ENCODE measurements at places on chromosomes 2 and 18.

DNA sequence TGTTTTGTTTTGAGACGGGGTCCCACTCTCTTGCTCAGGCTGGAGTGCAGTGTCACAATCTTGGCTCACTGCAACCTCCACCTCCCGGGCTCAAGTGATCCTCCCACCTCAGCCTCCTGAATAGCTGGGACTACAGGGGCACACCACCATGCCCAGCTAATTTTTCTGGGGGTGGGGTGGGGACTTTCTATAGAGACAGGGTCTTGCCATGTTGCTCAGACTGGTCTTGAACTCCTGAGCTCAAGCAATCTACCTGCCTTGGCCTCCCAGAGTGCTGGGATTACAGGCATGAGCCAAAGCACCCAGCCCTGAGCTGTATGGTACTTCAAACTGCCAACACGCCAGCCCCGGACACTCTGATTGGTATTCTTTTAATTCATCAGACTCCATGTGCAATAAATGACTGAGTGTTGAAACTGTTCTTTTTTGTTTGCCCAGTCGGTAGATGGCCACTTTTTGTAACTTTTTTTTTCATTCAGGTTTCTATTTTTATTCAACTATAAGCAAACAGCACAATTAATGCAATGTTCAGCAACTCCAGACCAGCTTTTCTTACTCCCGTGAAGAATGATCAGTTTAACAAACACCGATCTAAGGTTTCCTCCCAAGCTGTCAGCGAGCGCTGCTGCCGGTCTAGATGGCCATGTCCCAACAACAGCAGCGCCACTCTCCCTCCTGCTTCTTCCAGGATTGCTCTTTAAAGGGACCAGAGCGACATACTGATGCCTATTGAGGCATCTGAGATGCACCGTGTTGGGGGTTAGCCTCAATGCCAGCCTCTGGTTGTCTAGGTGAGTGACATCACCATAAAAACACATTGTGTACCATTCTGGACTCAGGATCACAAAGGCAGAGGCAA, 12.5 kb upstream of the TGOLN2 start:
- DNase-seq: no peak

DNA sequence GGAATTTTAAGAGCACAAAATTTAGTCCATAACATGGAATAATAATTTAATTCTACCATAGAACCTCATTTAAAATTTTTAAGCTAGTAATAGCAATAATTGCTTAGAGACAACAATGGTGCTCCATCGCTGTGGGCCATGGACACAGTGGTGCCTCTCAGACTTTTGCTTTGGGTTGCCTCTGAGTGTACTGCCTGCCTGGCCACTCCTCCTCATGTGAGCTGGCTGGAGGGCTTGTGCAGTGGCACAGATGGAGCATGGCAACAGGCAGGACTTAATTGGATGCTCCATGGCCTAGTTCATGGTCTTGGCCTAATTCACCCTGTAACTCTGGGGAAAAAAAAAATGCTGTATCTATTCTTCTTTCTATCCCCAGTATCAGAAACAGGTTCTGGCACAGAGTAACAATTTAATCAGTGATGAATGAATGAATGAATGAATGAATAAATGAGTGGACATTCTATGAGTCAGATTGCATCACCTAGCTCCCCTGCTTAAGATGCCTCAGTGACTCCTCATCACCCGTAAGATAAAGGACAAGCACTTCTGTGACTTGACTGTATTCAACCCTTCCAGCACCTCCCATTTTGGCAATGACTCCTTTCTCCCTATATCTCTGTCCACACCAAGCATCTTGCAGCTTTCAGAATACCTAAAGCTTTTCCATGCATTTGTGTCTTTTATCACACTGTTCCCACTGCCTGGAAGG, 211.8 kb upstream of the SLC14A2 start:
- no peak for DNase-seq

GRCh38 chr2:235263205-235264120, 230.4 kb upstream of the AGAP1 start:
- no peak for DNase-seq

DNA sequence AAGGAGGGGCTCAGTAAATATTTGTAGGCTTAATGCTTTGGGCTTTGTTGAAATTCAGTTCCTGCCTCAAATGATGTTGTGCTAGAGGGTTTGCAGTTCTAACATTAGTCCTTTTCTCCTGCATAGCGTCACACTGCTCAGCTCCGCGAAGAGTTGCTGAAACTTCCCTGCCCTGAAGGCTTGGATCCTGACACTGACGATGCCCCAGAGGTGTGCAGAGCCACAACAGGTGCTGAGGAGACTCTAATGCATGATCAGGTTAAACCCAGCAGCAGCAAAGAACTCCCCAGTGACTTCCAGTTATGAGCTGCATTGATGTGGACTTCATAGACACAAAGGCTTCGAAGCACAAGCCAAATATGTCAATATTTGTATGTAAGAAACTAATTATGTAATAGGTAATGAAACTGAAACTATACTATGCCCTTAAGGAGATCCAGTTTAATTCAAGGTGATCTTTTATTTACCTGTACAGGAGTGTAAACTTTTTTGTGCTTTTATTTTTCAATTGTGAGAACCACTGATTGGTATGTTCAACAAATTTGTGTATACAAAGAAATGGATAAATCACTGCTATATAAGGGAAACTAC, 10.2 kb upstream of the TTC27 start:
- no peak for DNase-seq

- no peak for DNase-seq
These were observed 37.5 kb downstream of the RAMP1 start for GRCh38 chr2:237896956-237897355.

DNA sequence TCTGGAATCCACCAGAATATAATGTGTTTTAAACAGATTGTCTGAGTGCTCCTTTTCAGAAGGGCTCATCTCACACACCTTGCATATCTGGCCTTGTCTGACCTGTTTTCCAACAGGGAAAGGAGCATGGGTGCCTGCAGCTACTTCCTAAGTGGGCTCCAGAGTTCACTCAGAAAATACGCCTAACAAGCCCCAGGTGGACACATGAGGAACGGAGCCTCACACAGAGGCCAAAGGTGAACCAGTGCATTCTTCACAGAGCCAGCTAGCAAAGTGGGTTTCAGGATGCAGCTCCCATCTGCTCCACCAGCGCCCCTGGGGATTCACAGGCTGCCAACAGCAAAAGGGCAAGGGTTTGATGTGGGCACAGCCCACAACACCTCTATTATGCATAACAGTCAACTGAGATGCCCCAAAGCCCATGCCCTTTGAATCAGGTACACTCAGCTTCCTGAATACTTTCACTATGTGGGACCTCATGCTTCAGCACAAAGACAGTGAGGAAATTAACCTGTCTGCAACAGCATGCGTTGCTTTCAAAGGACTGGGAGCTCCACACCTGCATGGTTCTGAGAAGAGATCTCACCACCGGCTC, 86.6 kb downstream of the CCBE1 start:
- DNase-seq: no peak

GRCh38 chr2:120901201-120901600, 165.5 kb downstream of the GLI2 start:
- no peak for DNase-seq

- DNase-seq: no peak
These were observed 18.8 kb downstream of the TEX44 start for GRCh38 chr2:231611273-231612108.

GRCh38 chr2:33589444-33589843, 9.7 kb downstream of the FAM98A start:
- DNase-seq: no peak

- no peak for DNase-seq
These were observed 10.2 kb downstream of the NEDD4L start for GRCh38 chr18:58054041-58054781.

DNA sequence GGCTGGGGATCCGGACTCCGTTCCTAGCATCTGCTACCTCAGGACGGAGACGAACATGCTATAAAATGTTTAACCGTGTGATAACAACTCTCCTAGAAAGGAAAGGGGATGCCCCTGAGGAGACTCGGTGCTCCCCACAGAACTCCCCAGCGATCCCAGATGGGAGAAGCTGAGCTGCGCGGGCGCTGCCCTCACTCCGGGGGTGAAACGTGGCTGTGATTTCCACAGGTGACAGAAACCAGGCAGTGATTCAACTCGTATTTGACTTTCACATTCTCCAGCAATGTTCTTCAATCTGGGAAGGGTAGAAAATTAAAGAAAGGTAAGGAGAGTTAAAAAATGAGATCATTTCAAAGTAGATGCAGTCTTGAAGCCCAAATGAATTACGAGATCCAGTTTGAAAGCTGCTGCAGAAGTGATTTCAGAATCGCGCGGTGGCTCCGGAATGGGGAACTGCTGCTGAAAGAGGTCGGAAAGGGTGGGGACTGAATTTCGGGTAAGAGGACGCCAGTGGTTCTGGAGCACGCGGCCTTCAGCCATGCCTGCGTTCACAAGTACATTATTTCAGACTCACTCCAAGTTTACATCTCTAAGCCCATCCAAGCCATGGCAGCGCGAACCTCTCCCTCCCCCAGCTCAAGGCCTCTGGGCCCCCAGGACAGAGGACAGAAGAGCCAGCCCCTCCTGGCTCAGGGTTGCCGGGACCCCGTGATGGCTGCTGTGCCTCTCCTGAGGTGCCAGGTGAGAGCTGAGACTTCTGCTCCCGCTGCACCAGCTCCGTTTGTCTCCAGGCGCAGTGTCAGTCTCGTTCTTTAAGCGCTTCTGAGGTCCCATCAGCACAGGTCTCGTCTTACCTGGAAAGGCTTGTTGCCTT, 39.5 kb downstream of the ADNP2 start:
- no peak for DNase-seq

- no peak for DNase-seq
These were observed 82.3 kb downstream of the POLR1A start for GRCh38 chr2:86023366-86023712.

- no peak for DNase-seq
These were observed 133.7 kb downstream of the ALPK2 start for GRCh38 chr18:58495207-58495606.

GRCh38 chr2:1617425-1618021, 126.8 kb downstream of the PXDN start:
- no peak for DNase-seq

DNA sequence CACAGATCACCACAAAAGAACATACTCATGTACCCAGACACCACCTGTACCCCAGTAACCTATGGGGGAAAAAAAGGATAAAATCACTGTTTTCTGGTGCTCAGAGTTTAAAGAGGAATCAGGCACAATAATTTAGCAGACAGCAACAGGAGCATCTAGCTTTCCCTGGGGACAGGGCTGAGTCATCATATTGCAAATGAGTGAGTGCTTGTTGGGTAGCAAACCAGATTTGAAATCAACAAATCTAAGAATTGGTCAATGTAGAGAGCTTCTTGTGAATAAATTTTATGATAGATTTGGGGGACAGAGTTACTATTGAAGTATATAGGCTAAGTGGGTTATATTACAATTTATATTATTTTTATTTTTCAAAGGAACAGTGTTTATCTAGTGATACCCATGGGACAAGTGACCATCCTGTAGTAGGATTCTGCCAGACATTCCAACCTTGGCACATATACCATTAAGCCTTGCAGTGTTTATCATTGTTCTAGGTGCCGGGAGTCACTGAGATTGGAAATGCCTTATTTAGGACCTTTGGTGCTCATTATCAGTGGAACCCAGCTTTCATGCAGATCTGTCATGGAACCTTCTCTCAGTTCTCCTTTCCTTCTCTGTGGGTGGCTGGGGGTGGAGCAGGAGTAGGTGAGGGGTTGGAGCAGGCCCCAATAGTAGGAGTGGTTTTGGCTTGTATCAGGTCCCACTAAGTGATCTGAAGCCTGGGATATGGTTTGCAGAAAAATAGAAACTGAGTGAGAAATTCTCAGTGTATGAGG, 117.2 kb downstream of the CERS6 start:
- no peak for DNase-seq

DNA sequence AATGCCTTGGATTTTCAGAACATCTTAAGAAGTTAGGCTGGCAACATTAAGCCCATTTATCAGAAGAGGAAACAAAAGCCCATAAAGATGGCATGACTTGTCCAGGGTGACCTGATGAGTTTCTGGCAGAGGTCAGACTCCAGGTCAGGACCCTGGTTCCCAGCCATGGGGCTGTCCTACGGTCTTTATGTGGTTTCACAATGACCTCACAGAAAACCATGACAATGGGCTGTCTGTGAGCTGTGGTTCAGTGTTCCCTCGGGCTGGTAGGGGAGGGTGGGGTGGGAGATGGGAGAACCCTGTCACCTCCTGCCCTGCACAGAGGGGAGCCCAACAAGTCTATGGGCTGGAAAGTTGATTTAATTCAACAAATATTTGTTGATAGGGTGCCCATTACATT, 101.8 kb downstream of the LOXHD1 start:
- no peak for DNase-seq

DNA sequence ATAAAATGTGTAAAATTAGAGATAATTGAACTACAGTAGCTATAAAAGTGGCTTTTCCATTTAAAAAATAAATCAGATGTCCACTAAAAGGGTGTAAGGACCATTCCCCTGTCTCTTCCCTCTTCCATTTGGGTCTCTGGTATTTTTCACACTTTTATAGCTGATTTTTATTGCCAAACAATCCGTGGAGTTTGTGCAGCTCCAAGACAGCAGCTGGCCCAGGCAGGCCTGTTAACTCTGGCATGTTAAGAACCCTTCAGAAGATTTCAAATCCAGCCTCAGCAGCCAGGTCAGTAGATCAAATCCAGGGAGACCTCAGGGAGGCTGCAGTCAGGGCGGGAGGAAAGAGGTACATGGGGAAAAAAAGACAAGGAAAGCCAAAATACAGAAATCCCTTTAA, 827.1 kb upstream of the FANCL start:
- DNase-seq: no peak

- DNase-seq: no peak
These were observed 71.2 kb downstream of the HPCAL1 start for GRCh38 chr2:10373931-10374330.

DNA sequence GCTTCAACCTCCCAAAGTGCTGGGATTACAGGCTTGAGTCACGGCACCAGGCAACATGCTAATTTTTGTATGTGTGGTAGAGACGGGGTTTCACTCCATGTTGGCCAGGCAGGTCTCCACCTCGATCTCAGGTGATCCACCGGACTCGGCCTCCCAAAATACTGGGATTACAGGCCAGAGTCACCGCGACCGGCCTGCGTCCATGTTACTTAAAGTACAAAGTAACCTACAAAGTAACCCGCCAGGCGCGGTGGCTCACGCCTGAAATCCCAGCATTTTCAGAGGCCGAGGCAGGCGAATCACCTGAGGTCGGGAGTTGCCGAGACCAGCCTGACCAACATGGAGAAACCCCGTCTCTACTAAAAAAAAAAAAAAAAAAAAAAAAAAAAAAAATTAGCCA, 1.1 kb upstream of the ANKRD30B start:
- no peak for DNase-seq

DNA sequence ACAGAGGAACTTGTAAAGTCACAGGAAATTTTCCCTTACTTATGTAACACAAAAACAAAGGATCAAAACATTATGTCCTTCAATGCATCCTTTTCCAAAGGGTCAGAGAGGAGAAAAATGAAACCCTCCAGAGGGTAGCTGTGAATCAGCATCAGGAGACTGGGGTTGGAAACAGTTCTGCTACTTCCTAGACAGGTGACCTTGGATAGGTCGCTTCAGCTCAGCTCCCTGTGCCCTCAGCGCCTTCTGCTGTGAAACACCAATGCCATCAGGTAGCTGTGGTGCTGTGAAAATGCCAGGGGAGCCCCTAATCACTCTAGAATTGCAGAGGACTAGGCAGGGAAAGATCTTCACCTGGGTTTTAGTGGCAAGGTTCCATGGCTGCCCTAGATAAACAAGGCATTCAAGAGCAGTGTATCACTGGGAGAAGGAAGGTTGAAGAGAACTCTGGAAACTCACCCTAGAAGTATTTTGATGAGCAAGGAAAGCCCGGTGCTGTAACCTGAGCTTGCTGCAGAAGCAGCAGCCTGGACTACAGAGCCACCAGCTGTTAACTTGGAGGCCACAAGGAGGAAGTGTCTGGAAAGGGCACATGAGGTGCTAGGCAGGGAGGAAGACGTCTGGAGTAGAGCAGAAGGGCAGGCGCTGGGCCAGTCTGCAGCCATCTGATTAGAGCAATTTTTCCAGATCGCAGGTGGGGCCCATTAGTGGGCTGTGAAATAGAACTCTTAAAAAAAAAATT, 100.7 kb upstream of the MCFD2 start:
- no peak for DNase-seq

Data from GM12878 (cell line).